Head of caudate nucleus (tissue), 42 donors: ENCODE measurements at places on chromosomes 5 and 9.

DNA sequence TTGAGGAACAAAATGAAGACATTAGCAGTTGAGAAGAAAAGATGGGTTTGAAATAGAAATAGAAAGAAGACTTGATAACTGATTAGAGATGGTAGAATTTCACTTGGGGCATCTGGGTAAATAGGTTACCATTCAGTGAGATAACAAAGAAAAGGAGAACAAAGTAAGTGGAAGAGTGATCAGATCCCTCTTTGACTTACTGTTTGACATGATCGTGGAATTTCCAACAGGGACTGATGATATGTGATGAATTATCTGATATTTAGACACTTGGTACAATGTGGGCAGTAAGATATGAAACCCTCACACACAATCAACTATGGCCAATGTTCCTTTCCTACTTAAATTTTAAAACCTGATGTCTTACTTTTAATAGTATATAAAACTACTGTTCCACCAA, 70.1 kb upstream of the STARD4 start:
- no peak for DNase-seq

DNA sequence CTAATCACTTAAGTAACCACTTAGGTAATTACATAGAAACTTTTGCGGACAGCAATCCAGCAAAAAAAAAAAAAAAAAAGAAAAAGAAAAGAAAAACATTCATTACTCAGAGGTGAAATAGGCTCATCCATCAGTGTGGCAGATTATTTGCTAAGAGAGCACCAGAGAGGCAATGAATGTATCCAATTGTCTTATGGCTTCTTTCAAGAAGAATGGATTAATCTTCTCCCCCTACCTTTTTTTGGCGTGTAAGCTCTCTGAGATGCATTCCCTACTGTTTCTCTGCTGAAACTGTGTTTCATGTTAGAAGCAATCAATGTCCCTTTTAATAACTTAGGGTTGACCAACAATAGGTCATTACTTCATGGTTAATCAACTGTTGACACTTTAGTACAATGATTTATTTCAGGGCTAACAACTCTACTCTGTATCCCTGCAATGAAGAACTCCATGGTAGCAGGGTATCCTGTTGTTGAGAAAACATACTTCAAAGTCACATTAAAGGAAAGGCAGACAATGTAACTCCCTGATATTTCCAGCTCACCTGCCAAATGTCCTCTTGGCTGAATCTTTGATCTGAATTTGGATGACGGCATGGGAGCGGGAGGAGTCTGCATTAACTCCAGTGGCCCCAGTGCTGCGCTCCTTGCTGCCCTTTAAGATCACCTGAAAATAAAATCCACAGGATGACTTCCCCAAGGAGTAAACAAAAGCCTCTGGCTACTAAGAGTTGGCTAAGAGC, 57.6 kb downstream of the KIF24 start:
- DNase-seq = no peak

DNA sequence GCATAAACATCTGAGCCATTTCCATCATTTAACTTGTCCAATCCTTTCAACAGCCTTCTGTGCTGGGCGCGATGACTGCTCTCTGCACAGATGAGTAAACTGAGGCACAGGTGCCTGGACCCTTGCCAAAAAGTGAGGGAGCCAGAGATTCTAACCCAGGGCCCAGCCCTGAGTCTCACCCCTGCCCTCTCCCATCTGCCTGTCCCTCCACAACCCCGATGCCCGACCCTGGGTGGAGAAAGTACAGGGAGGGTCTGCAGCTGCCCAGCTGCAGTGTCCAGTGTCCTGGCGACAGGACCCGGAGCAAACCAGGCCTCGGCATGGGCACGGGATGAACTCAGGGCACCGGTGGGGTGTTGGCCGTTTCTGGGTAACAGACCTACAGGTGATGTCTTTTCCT, 39.6 kb upstream of the CLPTM1L start:
- DNase-seq = no peak

- DNase-seq = no peak
Observed at GRCh38 chr5:151676314-151676712, 10.4 kb downstream of the SPARC start.

DNA sequence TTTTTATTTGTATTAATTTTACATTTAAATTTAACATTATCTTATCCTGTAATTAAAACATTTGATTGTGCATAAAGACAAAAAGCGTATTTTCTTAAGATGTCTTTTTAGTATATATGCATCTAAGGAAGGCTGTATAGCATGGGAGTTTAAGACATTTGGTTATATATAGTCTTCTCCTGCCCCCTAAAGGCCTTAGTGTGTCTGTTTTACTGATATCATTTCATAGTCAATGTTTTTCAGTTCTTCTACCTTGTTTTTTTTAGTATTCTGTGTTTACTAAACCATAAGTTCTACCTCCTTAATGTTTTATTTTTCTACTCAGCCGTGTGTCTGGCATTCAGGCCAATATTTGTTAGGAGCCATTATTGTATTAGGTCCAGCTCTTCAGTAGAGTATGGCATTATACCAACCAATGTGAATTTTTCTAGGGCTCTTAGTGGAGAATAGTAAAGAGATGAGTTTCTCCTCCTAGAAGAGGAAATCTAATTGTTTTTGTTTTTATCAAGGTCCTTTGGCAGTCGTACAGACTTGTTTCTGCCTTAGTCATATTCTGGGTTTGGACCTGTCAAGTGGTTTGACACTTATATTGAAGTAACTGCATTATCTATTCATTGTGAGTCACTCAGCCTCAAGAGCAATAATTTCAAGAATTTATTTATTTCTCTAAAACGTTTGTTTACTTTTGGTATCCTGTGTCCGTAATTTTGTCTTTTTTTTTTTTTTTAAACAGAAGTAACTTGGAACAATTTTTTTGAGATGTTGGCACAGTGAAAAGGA, 74.8 kb downstream of the SLF1 start:
- DNase-seq = no peak

DNA sequence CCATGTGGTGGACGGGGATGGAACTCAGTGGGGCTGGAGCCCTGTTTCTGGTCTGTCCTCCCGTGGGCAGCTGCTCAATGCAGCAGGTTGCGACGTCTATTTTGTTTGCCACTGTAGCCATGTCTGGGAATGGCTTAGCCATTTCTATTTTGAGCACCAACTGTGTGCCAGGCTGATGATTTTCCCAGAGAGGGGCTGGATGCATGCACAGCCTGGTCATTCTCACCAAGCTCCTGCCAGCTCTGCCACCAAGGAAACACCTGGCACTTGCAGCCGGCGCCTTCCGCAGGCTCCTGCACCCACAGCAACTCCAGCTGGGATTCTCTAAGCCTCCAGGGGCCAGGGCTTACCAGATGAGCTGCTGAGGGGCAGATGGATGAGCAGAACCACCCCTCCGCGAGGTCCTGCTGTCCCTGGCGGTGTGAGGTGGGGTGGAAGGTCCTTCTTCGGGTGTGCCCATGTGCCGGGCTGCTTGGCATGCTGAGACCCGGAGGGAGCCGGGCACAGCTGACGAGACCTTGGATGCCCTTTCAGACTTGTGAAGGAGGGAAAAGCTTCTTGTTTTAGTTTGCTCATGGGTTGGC, 151.2 kb downstream of the RXRA start:
- DNase-seq = no peak

- no peak for DNase-seq
Observed at GRCh38 chr5:39262981-39263380, 43.6 kb upstream of the FYB1 start.
